ENCODE measurements at places on chromosomes 7 and 10. TPM values are rescaled to one million over a fixed set of nuclear protein-coding genes. Genes with fewer than 3 reads are reported as not detected.

DNA sequence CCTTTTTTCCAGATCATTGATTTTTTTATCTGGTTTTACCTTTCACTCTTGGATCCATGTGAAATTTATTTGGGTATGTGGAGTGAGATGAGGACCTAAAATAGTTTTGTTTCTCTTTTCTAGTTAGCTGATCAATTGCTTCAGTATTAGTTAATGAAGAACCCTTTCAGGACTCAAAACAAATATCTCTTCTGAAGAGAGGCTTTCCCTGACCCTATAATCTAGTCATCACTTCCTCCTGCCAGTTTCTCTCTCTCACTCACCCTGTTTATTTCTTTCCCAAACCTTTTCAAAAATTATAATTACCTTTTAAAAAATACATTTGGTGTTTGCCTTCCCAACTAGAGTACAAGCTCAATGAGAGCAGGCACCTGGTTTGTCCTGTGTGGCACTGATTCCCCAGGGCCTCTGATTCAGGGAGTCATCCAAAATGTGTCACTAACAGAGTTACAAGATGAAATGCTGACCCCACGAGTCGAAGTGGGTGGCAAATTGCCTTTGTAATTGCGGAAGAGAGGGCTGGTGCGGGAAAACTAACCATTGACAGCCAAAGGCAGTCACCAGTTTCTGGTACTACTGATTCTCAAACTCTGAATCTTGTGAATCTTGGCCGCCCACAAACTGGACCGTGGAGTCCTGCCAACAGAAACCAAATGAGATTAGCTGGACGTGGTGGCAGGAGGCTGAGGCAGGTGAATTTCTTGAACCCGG lies 2.4 kb downstream of the TMEM140 start:
- no peak for DNase-seq

- no peak for DNase-seq
These were observed 174.4 kb upstream of the PLXNA4 start for GRCh38 chr7:132750530-132751217.

- DNase-seq, result no peak
These were observed 69.2 kb downstream of the UNCX start for GRCh38 chr7:1301882-1302251.

DNA sequence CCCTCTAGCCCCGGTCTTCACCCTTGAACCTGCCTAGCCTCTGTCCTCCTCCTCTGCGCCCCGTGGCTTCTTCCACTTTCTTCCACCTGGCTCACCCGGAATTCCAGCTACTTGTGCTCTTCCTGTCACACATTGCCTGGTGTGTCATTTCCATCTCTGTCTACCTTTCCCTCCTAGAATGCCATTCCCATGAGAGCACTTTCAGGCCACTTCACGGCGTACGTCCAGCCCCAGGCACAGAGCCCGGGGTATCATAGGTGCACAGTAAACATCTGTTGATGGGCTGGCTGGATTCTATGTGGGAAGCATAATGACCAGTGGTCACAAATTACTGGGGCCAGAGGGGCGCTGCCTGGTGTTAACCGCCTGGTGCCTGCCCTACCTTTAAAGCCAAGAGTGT lies 161.3 kb downstream of the CUX1 start:
- DNase-seq, result no peak

- no peak for DNase-seq
These were observed 132.4 kb downstream of the SEPTIN14 start for GRCh38 chr7:55730197-55730596.

DNA sequence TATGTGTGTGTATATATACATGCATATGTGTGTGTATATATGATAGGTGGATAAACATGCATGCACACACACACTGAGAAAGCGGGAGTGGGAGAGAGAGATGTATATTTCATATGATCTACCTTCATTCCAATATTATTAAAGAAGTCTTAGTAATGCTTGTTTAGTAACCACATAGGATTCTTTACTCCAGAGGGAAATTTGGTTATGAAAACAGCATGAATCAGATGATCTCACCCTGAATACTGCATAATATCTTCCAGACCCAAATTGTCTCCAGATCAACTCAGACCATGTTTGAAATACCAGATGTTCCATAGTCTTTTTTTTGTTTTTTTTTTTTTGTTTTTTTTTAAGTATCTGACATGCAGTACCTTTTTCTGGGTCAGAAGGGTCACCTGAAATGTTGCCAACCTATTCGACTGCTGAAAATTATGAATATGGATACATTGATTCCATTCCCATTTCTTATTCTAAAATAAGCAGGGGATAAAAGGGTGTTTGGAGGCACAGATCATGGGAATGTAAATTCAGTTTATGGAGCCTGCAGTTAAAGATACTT lies 17.4 kb downstream of the TES start:
- DNase-seq, result no peak

DNA sequence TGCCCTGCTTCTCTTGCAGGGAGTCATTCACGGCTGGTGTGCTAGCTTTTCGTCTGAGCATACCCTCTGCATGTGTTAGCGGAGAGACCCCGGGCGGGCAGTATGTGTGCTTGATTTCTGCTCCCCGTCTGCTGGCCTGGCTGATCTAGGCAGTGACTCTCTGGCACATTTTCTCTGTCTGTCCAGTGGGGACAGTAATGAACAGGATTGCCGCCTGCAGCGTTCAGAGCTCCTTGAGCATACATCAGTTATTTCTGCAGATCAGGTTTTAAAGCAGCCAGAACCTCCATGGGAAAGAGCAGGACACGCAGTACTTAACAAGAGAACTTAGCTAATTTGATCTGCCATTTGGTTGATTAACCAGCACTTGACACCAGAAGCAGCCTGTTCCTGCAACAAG lies 242.5 kb downstream of the CELF2 start:
- no peak for DNase-seq

GRCh38 chr10:129969911-129970464 lies 5.9 kb upstream of the EBF3 start:
- DNase-seq, result no peak

DNA sequence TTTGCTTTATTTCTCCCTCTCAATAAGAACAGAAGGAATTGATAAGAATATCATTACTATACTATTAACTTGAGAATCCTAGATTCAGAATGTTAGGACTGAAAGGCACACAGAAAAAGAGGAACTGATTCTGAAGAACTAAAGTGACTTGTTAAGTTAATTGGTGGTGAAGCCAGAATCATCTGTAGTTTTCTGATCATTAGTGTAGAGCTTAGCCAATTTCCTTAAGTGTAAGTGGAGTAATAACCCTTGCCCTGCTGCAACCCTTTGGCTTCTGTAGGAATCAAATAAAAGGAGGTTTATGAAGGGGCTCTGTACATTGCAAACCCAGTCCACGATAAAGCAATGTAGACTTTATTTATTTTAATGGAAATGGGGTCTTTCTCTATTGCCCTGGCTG lies 1186.0 kb downstream of the SORCS3 start:
- DNase-seq, result no peak

DNA sequence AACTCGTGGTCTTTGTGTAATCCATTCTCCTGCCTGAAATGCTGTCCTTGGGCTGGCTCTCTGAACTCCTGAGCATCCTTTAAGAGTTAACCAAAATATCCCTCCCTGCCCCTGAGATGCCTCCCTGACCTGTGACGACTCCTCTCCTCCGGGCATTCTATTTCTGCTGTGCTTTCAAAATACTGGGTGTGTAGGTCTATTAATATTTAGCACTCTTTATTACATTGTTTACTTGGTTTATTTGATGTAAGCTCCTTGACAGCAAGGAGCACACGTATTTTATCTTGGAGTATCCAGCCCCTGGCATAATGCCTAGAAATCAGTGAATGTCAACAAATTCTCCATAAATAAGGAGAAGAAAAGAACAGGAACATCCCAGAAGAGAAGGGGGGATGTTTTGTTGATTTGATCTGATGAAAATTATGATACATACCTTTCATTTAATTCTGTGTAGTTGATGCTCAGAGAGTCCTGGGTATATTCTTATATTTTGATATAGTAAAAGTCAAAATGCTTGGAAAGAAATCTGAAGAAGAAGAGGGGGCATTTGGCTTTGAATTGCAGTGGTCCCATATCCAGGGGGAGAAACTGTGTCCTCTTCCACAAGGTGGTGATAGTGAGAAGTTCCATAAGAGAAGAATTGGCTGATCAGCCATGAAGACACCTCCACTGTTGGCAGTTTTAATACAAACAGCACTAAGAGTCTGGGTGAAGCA lies 107.7 kb upstream of the MPP7 start:
- no peak for DNase-seq

- DNase-seq, result no peak
These were observed 116.3 kb upstream of the RET start for GRCh38 chr10:42960491-42960990.

- DNase-seq, result no peak
These were observed 136.7 kb upstream of the ZNF746 start for GRCh38 chr7:149633976-149634945.

- no peak for DNase-seq
These were observed 3.9 kb upstream of the NRF1 start for GRCh38 chr7:129607471-129608120.

- DNase-seq, result no peak
These were observed 32.4 kb downstream of the TACC2 start for GRCh38 chr10:122021379-122021778.

DNA sequence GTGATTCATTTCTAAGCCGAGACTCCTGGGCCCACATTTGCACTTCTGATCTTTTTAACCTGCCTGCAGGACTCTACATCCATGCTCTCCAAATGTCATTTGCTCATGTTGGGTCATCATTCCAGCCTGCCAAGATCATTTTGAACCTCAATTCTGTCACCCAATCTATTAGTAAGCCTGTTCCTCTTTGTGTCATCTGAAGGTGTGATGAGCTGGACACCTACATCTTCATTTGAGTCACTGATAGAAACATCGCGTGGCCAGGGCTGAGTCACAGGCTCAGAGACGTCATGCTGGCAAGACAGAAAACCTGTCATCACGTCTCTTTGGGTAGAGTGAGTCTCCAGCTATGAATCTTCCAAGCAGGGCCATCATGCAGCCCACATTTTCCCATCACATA lies 65.3 kb upstream of the SLF2 start:
- DNase-seq, result no peak

- DNase-seq, result no peak
These were observed 133.8 kb upstream of the AGR3 start for GRCh38 chr7:17015598-17016031.

DNA sequence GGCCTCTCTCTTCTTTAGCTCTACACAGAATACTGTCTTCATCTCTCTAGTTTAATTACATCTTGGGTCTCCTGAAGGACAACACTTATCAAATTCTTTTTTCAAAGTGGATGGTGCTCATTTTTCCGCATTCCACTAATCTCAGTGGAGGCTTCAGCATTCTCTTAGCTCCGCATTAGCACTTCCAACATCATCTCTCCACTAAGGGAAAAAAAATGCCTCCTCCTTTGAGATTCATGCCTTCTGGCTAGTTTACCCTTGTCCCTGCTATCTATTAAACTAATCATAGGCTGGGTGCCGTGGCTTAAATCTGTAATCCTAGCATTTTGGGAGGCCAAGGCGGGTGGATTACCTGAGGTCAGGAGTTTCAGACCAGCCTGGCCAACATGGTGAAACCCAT lies 9.2 kb downstream of the PPP3CB start:
- no peak for DNase-seq

DNA sequence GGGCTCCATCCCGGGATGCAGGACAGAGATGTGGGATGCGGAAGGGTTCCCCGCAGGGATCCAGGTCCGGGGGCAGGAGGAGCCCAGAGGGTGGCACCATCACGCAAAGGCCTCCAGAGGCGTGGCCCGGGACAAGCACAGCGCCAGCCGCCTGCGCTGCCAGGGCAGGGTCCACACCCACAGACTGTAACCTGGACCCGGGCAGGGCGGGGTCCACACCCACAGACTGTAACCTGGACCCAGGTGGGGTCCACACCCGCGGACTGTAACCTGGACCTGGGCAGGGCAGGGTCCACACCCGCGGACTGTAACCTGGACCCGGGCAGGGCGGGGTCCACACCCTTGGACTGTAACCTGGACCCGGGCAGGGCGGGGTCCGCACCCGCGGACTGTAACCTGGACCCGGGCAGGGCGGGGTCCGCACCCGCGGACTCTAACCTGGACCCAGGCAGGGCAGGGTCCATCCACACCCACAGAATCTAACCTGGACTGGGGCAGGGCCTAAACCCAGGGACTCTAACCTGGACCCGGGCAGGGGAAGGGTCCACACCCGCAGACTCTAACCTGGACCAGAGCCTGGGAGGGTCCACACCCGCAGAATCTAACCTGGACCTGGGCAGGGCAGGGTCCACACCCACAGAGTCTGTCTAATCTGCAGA lies 37.5 kb upstream of the SUN1 start:
- no peak for DNase-seq

GRCh38 chr7:80654887-80655340 lies 16.5 kb downstream of the CD36 start:
- DNase-seq, result no peak

GRCh38 chr10:125823663-125824251 lies 411 bp downstream of the BCCIP start:
- DNase-seq, result no peak

- no peak for DNase-seq
These were observed 34.6 kb downstream of the PPP1R9A start for GRCh38 chr7:94941844-94942632.

DNA sequence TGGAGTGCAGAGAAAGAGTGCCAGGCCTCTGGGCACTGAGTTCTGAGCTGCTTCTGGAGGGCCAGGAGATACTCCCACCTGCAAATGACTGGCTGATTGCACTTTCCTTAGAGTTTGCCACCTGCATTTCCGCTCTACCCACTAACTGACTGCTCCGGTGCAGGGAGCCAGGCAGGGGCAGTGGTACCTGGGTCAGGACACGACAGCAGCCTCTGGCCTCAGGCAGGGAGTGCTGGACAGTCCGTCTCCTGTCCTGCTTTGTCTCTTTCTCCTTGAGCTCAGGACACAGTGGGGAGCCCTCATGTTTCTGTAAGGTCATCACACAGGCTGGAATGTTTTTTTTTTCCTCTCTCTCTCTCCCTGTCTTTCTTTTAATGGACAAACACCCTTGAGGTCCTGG lies 252.0 kb downstream of the DPP6 start:
- DNase-seq, result no peak

- DNase-seq, result no peak
These were observed 54.7 kb upstream of the VWC2 start for GRCh38 chr7:49718760-49719159.

Gene RBAK
- 13.0 TPM for total RNA-seq

Gene MRC1
- total RNA-seq, result 0.42 TPM

Gene LRRC18
- total RNA-seq, result not detected

Gene ARHGAP19
- total RNA-seq, result 7.4 TPM

Gene EPO
- total RNA-seq, result not detected

Gene CFTR
- total RNA-seq, result 2.1 TPM
